ENCODE measurements at places on chromosomes 12 and 14. TPM values are rescaled to one million over a fixed set of nuclear protein-coding genes. Genes with fewer than 3 reads are reported as not detected.

- DNase-seq, result no peak
These were observed 109.5 kb downstream of the FOXG1 start for GRCh38 chr14:28875934-28876571.

GRCh38 chr12:40078266-40078665 is 27.6 kb downstream of the SLC2A13 start:
- no peak for DNase-seq

DNA sequence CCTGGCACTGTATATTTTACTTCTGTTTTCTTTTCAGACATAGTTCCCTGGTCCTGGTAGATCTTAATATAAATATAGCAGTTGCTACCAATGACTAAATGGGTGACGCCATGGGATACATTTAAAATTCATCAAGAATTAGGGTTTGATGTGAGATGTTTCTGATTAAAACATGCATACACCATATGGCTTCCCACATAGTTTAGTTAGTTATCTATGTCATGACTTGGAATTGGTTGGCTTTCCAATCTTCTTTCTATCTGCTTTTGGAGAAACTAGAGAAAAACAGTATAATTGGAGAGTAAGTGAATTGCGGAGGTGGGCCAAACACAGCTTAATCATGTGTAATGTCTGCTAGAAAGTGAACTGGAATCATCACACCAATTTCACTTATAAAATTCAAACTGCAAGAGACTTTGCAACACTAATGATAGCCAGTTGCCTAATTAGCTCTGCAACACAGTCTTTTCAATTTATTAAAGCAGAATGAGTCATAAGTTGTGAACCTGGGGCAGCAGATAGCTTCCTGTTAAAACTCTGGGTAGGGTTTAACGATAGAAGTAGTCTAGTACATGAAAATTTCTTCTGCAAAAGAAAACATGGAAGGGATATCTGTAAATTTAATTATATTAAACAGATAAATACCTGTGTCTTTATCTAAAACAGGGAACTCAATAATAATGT is 295.2 kb downstream of the SLC16A7 start:
- DNase-seq, result no peak

- DNase-seq, result no peak
These were observed 92.9 kb upstream of the NEDD1 start for GRCh38 chr12:96814200-96814599.

DNA sequence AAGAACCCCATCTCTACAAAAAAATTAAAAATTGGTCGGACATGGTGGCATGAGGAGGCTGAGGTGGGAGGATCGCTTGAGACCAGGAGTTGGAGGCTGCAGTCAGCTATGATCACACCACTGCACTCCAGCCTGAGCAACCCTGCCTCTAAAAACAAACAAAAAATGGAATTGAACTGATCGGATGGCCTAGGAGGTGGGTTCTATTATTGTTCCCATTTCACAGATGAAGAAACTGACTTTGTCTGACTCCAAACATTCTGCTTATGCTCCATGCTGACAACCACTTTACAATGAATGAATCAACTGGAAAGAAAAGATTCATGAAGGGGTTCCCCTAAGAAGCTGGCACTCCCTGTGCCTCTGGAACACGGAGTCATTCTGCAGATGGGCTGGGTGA is 47.3 kb downstream of the TRPV4 start:
- DNase-seq, result no peak

- DNase-seq, result no peak
These were observed 24.9 kb downstream of the SPTSSA start for GRCh38 chr14:34436960-34437728.

DNA sequence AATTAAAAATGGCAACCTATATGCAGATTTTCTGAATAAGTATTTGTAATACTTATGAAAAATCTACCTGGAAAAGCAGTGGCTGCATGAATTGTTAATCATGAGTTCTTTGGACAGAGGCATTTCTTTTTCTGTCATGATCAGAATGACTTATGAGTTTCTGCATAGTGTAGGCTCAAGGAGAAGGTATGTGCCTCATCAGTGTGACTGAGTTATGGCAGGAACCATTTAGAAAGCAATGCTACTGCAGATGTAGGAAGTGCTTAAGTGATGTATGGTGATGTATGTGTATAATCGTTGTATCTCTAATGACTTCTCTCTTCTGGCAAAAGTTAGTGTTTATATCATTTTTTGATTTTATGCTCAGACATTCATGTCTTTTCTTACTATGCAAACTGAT is 816.4 kb upstream of the FBXO33 start:
- no peak for DNase-seq

DNA sequence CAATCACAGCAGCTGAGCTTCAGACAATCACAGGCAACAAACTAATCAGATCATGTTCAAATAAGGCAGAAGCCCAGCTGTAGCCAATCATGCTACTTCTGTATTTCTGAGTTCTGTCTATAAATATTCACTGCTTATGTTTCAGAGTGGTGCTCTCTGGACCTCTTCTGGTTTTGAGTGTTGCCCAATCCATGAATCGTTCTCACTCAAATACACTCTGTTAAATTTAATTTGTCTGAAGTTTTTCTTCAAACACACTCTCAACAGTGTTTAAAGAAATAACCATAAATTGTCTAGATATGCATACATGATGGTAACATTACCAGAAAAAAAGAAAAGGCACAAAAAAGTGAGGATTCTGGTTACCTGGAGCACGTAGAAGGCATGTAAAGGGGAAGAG is 77.9 kb upstream of the BBS10 start:
- DNase-seq, result no peak

DNA sequence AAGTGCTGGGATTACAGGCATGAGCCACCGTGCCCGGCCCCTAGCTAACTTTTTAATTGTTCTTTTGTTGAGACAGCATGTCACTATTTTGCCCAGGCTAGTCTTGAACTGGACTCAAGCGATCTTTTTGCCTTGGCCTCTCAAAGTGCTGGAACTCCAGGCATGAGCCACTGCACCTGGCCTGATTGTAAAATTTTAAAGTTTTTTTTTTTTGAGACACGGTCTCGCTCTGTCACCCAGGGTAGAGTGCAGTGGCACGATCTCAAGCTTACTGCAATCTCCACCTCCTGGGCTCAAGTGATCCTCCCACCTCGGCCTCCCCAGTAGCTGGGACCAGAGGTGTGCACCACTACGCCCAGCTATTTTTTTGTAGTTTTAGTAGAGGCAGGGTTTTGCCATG is 79.1 kb upstream of the SINHCAF start:
- no peak for DNase-seq

DNA sequence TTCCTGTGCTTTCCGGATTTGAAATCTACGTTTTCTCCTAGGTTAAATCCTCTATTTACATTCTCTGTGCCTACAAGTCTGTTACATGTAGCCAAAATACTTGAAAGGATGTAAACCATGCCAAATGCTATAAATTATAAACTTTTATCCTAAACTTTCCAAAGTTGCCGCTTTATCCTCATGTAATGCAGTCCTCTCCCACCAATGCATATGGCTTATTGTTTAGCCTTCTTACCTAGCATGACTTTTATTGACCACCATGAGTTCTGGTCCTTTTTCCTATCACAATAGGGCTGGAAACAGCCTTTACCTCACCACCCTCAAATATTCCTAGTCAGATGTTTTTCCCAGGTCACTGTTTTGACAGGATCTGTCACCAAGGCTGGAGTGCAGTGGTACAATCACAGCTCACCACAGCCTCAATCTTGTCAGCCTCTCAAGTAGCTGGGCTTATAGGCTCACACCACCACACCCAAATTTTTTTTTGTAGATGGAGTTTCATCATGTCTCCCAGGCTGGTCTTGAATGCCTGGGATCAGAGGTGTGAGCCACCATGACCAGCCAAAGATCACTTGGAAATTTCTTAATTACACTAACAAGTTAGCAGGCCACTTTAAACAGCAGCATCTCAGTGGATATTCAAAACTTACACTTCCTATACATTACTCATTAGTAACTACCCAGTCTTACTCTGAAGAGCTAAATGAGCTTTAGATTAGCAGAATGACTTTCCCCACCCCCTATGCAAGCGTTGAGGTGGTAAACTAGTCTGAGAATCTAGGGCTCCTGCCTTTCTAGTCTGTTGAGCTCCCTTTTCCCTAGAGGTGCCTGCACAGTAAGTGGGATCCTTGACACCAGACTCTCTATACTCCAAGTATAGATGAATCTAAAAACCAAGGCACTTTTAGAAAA is 4.1 kb downstream of the TUBA1B start:
- DNase-seq, result peak; percentile 21

DNA sequence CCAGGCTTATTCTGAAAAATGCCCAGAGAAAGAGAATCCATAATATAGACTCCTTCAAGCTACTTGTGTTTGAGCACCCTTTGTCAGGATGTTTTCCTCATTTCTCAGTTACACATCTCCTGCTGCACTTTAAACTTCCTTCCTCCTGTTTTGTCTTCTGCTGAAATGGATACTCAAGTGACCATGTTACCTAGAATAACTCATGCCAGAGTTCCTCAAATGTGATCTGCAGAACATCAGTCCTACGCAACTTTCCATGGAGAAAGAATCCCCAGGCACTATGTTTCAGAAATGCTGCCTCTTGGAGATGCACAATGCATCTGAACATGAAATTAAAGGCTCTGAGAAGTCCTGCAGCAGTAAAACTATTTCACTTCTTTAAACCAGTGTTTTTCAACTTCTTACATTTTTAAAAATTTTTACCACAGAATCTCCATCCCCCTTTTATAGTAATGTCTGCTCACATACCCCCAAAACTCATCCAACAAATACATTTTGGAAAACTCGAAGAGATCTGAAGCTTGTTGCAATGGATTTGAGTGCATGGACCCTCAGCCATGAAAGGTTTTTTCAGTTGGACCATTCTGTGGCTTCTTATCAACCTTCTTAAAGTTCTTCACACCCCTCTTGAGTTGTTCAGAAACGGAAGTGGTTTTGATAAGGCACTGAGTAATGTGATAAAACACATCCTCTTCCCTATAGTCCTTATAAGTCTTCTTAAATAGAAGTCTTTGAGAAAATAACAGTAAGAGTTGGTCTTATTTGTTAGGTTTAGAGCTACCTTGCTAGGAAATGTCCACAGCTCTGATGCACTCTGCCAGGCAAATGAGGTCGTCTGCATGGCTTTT is 84.5 kb upstream of the KCNA1 start:
- no peak for DNase-seq

DNA sequence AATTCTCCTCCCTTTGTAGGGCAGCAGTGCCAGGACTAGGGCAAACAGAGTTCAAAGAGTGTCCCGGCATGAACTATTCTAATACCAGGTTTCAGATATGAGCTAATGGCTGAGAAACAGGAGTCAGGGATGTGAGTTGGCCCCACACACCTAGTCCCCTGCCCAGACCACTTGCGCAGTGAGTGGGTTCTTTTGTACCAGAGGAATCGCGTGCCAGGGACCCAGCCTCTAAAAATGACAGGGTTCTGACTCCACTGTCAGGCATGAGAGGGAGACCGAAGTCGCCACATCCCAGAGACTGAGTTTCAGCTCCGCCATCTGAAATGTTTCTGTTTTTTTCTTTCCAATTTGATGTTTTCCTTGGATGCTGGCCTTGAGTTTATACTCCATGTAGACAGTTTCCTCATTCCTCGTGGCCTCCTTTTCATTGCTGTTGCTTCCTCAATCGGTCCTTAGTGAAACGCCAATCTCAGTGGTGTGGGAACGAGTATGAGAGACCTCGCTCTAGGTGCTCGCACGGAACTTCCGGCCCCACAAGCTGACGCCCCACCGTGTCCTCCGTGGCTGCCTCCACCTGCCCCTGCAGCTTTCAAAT is 31.5 kb downstream of the FBXL14 start:
- DNase-seq, result no peak

- DNase-seq, result no peak
These were observed 17.1 kb downstream of the SYNDIG1L start for GRCh38 chr14:74408870-74409269.

Gene PRR4
- 1.3 TPM for total RNA-seq

Gene AMDHD1
- 1.7 TPM for total RNA-seq

Gene AQP5
- not detected for total RNA-seq

Gene LRFN5
- not detected for total RNA-seq

Gene KRT2
- total RNA-seq, result not detected

Data from activated CD4-positive, alpha-beta T cell treated with anti-CD3 and anti-CD28 coated beads for 36 hours (primary cell).